RCC 7860 (cell line): ENCODE measurements at places on chromosomes 7 and 10.

GRCh38 chr7:122383934-122384333, 79.4 kb upstream of the FEZF1 start:
- no peak for DNase-seq

DNA sequence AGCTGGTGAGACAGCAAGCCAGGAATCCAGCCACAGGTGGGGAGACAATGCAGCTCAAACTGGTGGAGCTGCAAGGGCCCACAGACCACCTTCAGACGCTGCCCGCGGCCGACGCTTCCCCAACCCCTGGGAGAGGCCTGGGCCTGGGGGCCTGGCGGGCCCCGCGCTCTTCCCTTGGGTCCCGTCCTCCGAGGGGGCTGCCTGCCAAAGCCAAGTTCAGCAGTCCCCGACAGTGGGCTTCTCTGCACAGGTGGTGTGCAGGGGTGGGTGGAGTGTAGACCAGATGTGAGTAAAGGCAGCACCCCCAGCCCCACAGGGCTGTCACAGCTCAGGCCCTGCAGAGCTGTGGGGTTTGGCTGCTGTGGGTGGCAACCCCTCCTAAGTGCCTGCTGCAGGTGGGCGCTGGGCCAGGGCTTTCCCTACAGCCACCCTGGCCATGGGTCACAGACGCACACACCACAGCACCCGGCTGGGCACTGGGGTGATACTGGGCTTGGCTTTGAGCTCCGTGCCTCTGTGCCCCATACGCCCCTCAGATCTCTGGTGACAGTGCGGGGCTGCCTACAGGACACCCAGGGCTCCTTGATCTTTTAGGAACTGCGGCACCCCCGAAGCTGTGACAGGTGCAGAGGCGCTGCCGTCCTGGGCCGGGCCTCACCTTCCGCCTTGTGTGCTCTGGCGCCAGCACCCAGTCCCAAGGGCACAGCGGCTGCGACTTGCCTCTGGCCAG, 20.5 kb downstream of the BNIP3 start:
- DNase-seq: no peak

GRCh38 chr10:92268748-92269147, 22.1 kb downstream of the CPEB3 start:
- no peak for DNase-seq

GRCh38 chr7:125491137-125491536, 561.5 kb upstream of the POT1 start:
- no peak for DNase-seq

DNA sequence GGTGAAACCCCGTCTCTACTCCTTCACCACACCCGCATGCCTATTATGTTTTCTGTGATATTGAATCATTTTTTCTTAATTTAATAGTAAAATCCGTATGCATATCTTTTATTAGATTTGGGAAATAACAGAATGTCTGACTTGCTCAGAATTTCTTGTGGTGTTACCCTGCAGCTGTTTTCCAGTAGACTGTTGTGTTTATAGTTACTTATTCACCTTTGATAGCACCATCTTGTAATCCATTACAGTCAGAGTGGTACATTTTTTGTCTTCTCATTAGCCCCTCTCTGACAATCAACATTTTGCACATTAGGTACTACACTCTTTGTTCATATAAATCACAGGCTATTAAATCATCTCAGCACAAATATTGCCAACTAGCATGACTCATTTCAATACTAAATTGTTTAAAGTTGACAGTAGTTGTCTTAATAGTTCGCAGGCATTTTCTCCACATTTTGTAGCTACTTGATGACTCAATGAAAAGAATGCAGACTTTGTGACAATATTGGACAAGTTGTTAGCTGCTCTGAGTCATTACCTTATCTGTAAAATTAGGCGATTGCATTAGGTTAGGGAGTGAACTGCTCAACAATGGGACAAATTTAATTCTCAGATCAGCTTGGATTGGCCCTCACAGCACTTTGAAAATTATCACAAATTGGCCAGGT, 17.8 kb upstream of the SLC16A12 start:
- peak; percentile 97 for DNase-seq

- no peak for DNase-seq
Observed at GRCh38 chr7:159310457-159311171, 165.9 kb upstream of the VIPR2 start.

- DNase-seq: peak; percentile 63
Observed at GRCh38 chr7:54260941-54261371, 281.2 kb upstream of the VSTM2A start.

- DNase-seq: no peak
Observed at GRCh38 chr10:131267814-131268095, 43.8 kb downstream of the TCERG1L start.

DNA sequence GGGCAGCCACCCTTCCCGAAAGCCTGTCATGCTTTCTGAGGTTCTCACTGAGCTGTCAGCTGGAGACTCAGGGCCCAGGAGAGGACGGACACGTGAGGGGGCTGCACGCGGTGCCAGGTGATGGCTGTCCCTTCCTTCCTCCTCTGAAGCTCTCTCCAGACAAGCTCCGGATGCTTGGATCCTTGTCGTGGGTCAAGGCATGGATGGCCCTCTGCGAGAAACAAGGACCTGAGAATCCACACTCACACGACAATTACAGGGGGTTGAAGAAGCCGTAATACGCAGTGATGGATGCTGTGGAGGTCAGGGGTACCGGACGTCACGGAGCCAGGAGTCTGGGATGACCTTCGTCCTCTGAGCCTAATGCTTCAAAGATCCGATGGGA, 170.3 kb downstream of the USP6NL start:
- DNase-seq: no peak

DNA sequence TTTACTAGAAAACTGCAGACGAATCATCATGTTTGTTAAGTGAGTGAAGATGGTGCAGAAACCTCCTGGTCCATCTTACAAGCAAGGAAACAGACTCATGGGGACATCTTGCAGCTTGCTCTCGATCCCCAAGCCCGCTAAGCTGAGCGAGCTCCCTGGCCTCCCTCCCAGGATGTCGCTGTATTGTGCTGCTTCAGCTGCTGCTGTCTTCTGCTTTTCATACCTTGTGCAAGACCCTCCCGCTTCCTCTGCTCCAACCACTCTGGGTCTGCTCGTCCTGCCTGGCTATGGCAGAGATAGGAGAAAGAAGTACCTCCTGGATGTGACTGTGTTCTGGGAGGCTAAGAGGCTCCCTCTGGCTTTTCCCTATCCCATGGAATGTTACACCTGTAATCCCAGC, 285.2 kb upstream of the FZD8 start:
- no peak for DNase-seq

GRCh38 chr7:19304086-19304485, 158.9 kb upstream of the FERD3L start:
- DNase-seq: no peak

DNA sequence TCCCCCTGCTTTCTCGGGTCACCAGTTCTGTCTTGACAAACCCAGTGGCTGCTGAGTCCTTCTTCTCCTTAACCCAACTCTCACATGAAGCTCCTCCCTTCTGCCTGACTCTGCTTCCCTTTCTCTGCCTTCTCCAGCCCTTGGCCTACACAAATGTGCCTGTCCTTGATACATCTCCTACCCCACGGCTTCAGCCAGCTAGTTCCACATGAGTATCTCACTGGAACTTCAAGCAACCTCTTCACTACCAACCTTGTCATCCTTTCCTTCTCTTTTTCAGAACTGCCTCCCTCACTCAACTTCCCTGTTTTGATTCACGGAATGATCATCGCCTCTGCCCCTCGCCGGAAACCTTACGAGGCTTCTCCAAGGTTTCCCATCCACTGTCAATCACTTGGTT, 55.9 kb downstream of the PDIA4 start:
- no peak for DNase-seq

GRCh38 chr7:103130901-103131624, 17.8 kb downstream of the NAPEPLD start:
- no peak for DNase-seq

GRCh38 chr10:78609976-78610375, 458.8 kb upstream of the ZMIZ1 start:
- no peak for DNase-seq

DNA sequence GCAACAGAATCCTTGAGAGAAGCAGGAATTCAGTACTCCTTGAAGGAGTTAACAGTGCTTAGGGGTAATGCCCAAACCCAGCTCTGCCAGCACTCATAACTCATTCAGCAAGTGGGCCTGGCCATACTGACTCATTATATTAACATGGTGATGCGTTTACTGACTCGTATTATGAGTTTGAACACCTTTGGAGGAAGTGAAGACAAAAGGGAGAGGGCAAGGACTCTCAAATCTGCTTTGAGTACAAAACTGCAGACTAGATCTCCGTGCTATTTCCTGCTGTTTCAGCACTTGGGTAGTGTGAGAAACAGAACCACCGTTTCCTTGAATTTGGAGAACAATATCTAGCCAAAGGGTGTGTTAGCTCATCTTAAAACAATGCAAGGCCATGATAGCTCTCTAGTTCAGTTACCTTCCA, 30.8 kb downstream of the SLC16A9 start:
- no peak for DNase-seq

GRCh38 chr7:13850185-13850752, 139.2 kb downstream of the ETV1 start:
- peak; percentile 92 for DNase-seq

- DNase-seq: no peak
Observed at GRCh38 chr10:127526161-127526560, 22.9 kb upstream of the NPS start.

- DNase-seq: no peak
Observed at GRCh38 chr10:19987931-19988330, 171.7 kb downstream of the PLXDC2 start.

DNA sequence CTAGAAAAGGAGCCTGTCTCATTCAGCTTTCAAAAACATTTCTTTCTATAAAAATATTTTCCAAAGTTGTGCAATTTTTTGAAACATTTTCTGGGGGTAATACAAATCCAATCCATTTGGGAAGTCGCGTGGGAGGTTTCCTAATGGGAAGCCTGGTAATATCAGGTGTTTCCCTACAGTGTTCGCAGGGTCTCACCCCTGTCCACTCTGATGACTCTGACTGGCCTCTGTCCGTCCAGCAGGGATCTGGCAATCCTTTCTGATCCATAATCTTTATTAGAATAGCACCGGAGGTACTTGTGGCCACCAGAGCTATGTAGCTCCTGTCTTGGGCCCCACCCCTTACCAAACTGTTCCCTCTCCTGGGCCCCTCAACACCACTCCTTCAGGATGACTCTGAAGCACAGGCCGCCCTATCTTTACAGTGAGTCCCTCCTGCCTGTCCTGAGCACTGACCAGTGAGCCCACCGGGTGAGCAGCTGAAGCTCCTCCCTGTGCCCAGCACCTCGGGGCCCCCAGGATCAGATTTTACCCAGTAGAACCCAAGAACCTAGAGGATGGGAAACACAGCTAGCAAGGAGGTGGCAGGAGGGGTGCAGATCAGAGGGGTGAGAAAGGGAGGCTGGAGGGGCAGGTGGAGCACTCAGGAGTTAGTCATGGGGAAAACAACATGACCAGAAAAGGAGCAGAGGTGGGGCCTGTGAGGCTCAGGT, 84.8 kb downstream of the PTPRE start:
- no peak for DNase-seq

DNA sequence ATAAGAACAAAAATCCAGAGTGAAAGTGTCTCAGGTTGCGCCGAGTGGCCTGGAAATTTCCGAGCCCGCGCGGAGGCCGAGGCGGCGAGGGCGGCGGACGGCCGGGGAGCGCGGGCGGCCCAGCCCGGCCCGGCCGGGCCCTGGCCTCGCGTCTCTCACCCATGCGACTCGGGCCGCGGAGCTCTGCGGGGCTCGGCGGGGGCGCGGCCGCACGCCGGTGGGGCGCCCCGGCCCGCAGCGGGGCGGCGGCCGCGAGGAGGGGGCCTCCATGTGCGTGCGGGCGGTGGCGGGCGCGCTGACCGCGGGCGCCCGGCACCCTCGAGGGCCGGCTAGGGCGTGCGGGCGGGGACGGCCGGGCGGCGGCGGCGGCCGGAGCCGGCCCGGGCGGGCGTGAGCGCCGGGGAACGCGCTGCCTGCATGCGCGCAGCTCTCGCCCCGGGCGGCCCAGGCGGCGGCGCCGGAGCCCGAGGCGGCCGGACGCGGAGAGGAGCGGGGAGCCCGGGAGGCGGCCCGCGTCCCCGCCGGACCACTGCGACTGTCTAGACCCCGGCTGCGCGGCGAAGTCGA, 302 bp upstream of the EN2 start:
- no peak for DNase-seq

- DNase-seq: no peak
Observed at GRCh38 chr10:121854809-121855445, 72.9 kb downstream of the ATE1 start.

DNA sequence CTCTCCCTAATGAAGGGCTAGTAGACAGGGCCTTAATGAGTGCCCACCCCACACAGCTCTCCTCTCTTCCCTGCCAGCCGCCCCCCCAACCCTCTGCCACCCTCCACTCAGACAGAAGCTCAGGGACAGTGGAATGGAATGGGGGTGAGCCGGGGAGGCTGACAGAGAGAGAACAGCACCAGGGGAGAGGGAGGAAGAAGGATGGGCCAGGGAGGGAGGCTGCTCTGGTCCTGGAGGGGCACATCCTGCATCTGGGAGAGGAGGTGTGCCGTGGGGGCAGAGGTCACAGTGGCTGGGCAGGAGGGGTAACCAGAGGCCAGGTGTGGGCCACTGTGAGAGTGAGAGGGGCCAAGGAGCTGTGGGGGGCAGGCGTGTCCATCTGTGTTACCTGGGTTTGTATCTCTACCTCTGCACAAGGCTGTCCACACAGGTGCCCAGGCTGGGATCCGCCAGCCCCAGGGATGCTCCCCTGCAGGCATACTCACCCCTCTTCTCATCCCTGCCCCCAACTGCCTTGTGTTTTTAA, 2.4 kb downstream of the NYAP1 start:
- no peak for DNase-seq

GRCh38 chr10:68871105-68871711, 29.9 kb upstream of the DDX50 start:
- DNase-seq: peak; percentile 61

DNA sequence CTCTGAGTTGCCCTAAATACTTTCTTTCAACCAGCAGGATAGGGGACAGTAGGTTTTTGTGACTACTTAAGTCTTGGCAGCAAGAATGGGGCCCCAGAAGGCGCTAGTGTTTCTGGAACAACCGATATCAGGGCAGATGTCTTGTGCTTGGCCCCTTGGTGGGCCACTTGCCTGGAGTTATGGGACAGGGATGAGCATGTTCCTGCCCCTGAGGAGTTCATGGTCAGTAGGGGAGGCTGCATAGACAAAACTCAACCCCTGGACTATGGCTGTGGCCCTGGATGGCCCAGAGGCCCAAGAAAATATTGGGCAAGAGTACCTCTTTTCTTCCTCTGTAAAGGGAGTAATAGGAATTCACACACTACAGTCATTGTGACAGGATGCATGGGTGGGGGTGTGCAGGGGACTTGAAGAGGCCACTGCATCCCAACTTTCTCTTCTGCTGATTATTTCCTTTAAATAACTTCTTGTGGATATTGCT, 57.7 kb upstream of the IGFBP3 start:
- DNase-seq: peak; percentile 16

GRCh38 chr7:73577627-73578341, 595 bp downstream of the TBL2 start:
- no peak for DNase-seq

- no peak for DNase-seq
Observed at GRCh38 chr7:28018856-28019465, 161.6 kb downstream of the JAZF1 start.

DNA sequence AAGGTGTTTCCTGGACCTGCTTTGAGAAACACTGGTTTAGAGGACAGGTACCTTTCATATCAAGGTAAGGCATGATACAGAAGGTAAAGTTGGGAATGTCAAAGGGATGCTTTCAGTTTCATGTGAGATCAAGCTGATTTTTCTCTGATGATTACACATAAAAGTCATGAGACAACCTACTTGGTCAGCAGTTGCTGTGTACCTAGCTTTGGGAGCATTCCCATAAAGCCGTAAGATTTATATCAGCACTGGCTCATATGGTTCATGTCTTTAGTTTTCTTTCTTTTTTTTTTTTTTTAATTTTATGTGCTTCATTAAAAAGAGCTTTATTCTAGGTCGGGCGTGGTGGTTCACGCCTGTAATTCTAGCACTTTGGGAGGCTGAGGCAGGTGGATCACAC, 265.3 kb upstream of the LRGUK start:
- no peak for DNase-seq
